IMR-90 (cell line): ENCODE measurements at places on chromosomes 3 and 15. TPM values are rescaled to one million over a fixed set of nuclear protein-coding genes. Genes with fewer than 3 reads are reported as not detected.

DNA sequence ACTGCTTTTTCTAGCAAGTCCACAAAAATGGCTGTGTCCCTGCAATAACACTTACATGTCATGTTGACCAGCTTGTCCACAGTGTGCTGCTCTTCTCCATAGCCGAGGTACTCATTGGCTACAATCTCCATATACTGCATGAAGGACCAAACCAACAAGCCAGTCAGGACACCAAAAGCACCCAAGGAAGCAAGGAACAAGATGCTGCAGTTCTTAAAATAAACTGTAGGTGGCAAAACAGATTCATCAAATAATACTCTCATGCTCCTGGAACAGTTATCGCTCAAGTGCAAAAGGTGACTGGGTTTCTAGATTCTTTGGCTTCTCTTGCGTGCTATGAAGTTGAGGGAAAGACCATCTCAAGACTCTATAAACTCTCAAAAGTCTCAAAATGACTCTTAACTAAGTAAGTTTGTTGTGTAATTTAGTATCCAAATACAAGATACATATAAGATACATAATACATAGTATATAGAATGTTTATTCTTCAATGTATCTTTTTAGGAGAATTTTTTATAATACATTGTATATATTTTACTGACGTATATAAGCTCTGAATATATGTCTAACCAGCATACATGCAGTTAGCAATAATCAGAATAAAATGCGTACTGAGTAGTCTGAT lies 57.0 kb downstream of the NEK10 start:
- H3K4me1 ChIP-seq, result peaks cover 3% of the 10 kb centered on the region; the same call in 1 of the 2 replicates
- no peaks in the 10 kb centered on the region for H3K27me3 ChIP-seq
- no peak overlapping the region; the same call in 1 of the 2 replicates for H3K27ac ChIP-seq
- no peaks in the 10 kb centered on the region for H3K36me3 ChIP-seq
- peak; percentile 79 for DNase-seq

DNA sequence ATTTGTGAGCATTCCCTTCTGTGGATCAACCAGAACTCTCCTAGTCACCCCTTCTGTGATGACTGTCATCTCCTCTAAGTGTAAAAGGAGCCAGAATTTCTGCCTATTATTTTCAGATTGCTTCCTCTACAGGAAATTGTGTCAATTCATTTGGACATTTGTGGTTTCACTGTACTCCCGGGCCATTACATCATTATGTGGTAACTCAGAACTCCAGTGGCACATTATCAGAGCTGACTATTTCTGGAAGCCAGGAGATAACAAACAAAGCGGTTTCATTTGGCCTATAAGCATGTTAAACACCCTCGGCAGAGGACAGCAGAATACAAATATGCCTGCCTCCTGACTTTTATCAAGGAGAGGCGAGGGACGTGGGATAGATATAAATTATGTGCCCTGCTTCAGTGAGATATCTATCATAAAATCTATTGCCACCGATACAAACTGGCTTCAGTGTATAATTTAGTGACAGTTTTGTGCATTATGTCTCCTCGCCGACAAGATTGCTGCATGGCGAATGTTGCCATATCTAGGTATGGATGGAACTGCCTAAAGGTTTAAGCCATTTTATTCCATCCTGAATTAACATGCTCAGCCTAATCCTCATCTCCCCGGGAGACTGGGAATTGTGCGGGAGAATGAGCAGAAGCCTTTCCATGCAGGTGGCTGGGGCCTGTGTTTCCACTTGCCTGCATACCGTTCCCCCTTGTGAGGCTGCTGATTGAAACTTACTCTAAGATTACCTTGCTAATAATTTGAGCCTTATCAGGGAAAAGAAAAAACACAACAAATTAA lies 193.4 kb upstream of the SEMA6D start:
- no peaks in the 10 kb centered on the region for H3K27me3 ChIP-seq
- peak; percentile 80 for DNase-seq
- peaks cover 3% of the 10 kb centered on the region for H3K4me1 ChIP-seq
- H3K27ac ChIP-seq, result no peak overlapping the region
- no peaks in the 10 kb centered on the region for H3K36me3 ChIP-seq
- H3K4me3 ChIP-seq, result no peak overlapping the region

DNA sequence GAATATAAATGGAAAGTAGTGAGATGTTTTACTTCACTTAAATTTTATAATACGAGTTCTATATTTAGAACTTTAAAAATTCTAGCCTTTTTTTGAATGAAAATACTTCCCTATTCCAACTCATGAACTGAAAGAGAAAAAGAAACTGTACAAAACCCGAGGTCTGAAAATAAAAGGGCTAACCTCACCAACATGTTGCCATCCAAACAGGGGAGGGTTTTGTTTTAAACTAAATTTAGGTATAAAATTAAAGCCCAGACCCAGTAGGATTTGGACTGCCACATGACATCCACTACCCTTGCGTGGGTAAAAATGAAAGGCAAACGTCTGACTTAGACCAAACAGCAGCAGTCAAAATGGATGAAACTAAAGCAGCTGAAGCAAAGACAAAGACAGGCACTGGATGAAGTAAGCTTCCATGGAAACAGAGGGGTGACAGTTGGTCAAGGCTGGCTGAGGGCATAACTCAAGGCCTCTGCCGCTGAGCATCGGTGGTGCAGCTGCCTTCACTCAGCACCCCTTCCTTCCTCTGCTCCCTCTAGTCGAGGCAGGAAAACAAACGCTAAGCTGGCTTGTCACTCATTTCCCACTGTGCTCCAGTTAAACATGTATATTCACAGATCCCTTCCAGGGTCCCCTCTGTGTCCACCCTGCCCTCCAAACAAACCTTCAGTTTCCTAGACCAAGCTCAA lies 58.1 kb downstream of the TM4SF4 start:
- H3K4me3 ChIP-seq, result no peak overlapping the region
- H3K27ac ChIP-seq, result no peak overlapping the region
- H3K4me1 ChIP-seq, result peaks cover 31% of the 10 kb centered on the region
- H3K36me3 ChIP-seq, result peaks cover 3% of the 10 kb centered on the region; the same call in 1 of the 2 replicates
- no peak for DNase-seq

GRCh38 chr3:110743202-110743601 lies 328.4 kb upstream of the NECTIN3 start:
- no peaks in the 10 kb centered on the region for H3K4me1 ChIP-seq
- H3K4me3 ChIP-seq, result no peak overlapping the region
- no peaks in the 10 kb centered on the region for H3K27me3 ChIP-seq
- DNase-seq, result no peak

DNA sequence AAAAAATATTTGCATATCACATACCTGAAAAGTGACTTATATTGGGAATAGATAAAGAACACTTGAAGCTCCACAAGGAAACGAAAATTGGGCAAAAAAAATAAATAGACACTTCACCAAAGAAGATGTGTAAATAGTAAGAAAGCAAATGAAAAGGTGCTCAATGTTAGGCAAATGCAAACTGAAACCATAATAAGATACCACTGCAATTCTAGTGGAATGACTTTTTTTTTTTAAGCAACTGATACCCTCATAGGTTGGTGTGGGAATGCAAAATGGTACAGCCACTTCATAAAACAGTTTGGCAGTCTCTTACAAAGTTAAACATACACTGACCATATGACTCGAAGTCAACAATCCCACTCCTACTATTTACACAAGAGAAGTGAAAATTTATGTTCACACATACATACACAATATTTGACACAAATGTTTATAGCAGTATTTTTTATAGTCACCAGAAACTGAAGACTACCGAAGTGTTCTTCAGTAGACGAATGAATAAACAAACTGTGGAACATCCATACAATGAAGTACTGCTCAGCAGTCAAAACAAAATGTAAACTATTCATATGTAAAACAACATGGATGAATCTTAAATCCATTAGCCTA lies 176.3 kb downstream of the ZMAT3 start:
- H3K27ac ChIP-seq, result no peak overlapping the region
- no peaks in the 10 kb centered on the region for H3K4me1 ChIP-seq
- no peak overlapping the region for H3K4me3 ChIP-seq
- DNase-seq, result no peak
- H3K36me3 ChIP-seq, result no peaks in the 10 kb centered on the region

DNA sequence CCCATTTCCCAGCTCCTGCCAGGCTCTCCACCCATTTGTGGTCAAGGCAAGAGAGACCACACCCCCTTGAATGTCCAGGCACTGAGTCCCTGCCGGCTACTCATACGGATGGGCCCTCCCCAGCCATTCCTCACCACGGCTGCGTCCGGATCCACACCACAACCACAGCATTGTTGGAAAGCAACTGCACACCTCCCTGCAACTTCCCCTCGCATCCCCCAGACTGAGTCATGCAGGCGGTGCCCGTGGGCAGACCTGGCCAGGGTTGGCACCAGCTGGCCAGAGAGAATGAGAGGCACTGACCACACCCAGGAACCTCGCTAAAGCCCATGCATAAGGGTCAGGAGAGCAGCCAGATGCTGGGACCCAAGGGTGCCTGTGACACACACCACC lies 30.5 kb downstream of the LOXL1 start:
- peaks cover 15% of the 10 kb centered on the region; the same call in 1 of the 2 replicates for H3K36me3 ChIP-seq
- H3K27ac ChIP-seq, result no peak overlapping the region; the same call in 1 of the 2 replicates
- no peaks in the 10 kb centered on the region for H3K27me3 ChIP-seq
- H3K4me1 ChIP-seq, result peaks cover 19% of the 10 kb centered on the region
- no peak overlapping the region for H3K4me3 ChIP-seq

DNA sequence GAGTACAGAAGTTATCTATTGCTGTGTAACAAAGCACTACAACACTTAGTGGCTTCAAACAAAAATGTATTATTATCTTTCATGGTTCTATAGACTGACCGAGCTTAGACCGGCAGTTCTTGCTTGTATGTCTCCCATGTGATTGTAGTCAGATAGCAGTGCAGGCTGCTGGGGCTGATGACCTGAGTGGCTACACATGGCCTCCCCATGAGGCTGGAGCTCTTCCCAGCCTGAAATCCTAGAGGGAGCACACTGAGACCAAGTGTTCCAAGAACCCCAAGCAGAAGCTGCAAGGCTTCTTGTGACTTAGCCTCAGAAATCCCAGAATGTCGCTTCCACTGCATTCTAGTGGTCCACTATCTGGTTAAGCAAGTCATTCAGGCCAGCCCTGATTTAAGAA lies 141.2 kb upstream of the TLE3 start:
- no peak overlapping the region for H3K4me3 ChIP-seq
- DNase-seq, result no peak
- no peak overlapping the region for H3K27ac ChIP-seq
- H3K27me3 ChIP-seq, result peaks cover 43% of the 10 kb centered on the region
- H3K36me3 ChIP-seq, result no peaks in the 10 kb centered on the region
- H3K4me1 ChIP-seq, result peaks cover 2% of the 10 kb centered on the region; the same call in 1 of the 2 replicates

DNA sequence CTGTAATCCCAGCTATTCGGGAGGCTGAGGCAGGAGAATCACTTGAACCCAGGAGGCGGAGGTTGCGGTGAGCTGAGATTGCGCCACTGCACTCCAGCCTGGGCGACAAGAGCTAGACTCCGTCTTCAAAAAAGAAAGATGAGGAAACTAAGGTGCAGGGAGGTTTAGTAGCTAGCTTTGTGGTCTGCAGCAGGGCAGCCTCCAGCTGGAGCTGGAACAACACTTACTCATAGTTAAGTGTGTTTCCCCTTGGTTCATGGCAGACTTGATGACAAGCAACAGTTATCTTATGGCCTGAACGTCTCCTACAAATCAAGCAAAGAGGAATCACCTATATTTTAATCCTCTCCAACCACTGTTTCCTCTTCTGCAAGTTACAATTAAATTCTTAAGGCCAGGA lies 12.6 kb downstream of the KAT2B start:
- peaks cover 13% of the 10 kb centered on the region; the same call in 1 of the 2 replicates for H3K4me1 ChIP-seq
- no peaks in the 10 kb centered on the region for H3K27me3 ChIP-seq

- H3K27ac ChIP-seq, result no peak overlapping the region
- peaks cover 6% of the 10 kb centered on the region; the same call in 1 of the 2 replicates for H3K36me3 ChIP-seq
- H3K4me1 ChIP-seq, result no peaks in the 10 kb centered on the region
- H3K27me3 ChIP-seq, result no peaks in the 10 kb centered on the region
- DNase-seq, result no peak
Observed at GRCh38 chr15:101010781-101011180, 91.6 kb downstream of the LRRK1 start.

Gene PHLDB2
- 27.2 and 28.7 TPM in 2 replicates for total RNA-seq

Gene DZIP1L
- 14.7 and 21.4 TPM in 2 replicates for total RNA-seq

Gene PP2D1
- total RNA-seq, result not detected in 2 replicates
